Endothelial cell of umbilical vein (primary cell): ENCODE measurements at places on chromosomes 4 and X. TPM values are rescaled to one million over a fixed set of nuclear protein-coding genes. Genes with fewer than 3 reads are reported as not detected.

Gene UCHL1
- total RNA-seq: 328 and 501 TPM in 2 replicates

Gene GABRG1
- not detected in 2 replicates for total RNA-seq

Gene LPAR4
- total RNA-seq: 0.49 and 0.72 TPM in 2 replicates

Gene LARP7
- total RNA-seq: 30.8 and 35.1 TPM in 2 replicates

Gene CXCL11
- 0.55 and 1.1 TPM in 2 replicates for total RNA-seq

Gene CXCL9
- not detected in 2 replicates for total RNA-seq
